Astrocyte (in vitro differentiated cells and primary cell): ENCODE measurements at places on chromosomes 4 and X.

- no peaks in the 10 kb centered on the region for H3K36me3 ChIP-seq
- H3K27me3 ChIP-seq = no peaks in the 10 kb centered on the region
- H3K27ac ChIP-seq = peak overlapping the region; percentile 16
- H3K4me1 ChIP-seq = peaks cover 14% of the 10 kb centered on the region
- H3K4me3 ChIP-seq = no peak overlapping the region
- DNase-seq = no peak
These were observed 17.7 kb upstream of the TMEM154 start for GRCh38 chr4:152697284-152698088.

DNA sequence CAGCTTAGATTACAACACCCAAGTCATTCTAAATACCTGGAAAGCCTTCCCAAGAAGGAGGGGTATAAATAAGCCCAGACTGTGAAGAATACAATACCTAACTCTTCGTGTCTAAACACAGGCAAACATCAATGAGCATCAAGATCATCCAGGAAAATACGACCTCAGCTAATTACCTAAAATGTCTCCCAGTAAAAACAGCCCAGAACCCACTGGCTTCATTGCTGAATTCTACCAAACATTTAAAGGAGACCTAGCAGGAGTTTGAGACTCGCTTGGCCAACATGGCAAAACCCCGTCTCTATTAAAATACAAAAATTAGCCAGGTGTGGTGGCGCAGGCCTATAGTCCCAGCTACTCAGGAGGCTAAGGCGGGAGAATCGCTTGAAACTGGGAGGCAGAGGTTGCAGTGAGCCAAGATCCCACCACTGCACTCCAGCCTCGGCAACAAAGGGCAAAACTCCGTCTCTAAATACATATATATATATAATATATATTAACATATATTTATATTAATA is 19.1 kb upstream of the HSFX4 start:
- H3K27me3 ChIP-seq = no peaks in the 10 kb centered on the region
- no peaks in the 10 kb centered on the region for H3K36me3 ChIP-seq
- H3K4me3 ChIP-seq = no peak overlapping the region
- no peaks in the 10 kb centered on the region for H3K4me1 ChIP-seq

- peaks cover 30% of the 10 kb centered on the region for H3K36me3 ChIP-seq
- DNase-seq = no peak
- H3K4me1 ChIP-seq = no peaks in the 10 kb centered on the region
- no peak overlapping the region for H3K27ac ChIP-seq
These were observed 4.5 kb downstream of the DDX3X start for GRCh38 chrX:41338436-41338835.

DNA sequence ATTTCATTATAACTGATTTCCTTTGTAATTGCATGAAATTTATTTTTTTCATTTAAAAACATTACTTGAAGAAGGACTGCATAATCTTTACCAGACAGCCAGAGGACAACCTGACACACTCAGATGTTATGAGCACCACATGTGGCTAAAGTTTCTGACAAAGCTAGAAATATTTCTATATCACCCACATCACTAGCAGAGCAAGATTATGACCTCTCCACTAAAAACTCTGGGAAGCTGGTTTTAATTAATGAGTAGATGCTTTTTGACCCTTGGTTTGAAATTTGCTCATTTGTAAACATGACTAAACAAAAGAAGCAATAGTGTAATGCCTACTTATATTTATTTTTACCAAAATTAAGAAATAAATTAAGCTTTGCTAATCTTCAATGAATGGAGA is 661.5 kb upstream of the EPHA5 start:
- peak; percentile 47 for DNase-seq
- H3K27me3 ChIP-seq = no peaks in the 10 kb centered on the region
- H3K4me3 ChIP-seq = no peak overlapping the region
- H3K36me3 ChIP-seq = no peaks in the 10 kb centered on the region
- no peak overlapping the region for H3K27ac ChIP-seq

- no peak overlapping the region for H3K27ac ChIP-seq
- no peak for DNase-seq
- peaks cover 14% of the 10 kb centered on the region for H3K4me1 ChIP-seq
- no peak overlapping the region for H3K4me3 ChIP-seq
These were observed 109.7 kb downstream of the RTL5 start for GRCh38 chrX:72021975-72022374.

DNA sequence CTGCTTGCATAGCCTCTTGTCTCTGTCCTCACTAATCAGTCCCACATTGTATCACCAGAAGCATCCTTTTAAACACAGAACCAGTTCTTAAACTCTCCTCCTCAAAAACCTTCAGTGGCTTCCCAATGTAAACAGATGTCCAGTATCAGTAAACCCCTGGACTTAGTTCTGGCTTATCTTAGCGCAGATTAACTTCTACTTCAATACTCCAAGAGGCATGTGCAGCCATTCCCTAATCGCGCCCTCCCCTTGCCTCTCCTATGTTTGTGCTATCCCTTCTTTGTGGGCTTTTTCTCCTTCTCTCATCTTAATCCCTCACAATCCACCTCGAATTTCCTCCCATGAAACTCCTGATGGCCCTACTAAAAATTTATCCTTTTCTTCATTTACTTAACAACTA is 193.8 kb downstream of the FBXO8 start:
- H3K4me1 ChIP-seq = no peaks in the 10 kb centered on the region
- no peaks in the 10 kb centered on the region for H3K36me3 ChIP-seq
- H3K27ac ChIP-seq = no peak overlapping the region

- no peak overlapping the region for H3K27ac ChIP-seq
- H3K27me3 ChIP-seq = no peaks in the 10 kb centered on the region
- peaks cover 12% of the 10 kb centered on the region for H3K4me1 ChIP-seq
- H3K4me3 ChIP-seq = no peak overlapping the region
- H3K36me3 ChIP-seq = no peaks in the 10 kb centered on the region
These were observed 58.3 kb upstream of the NOCT start for GRCh38 chr4:138957302-138957701.

DNA sequence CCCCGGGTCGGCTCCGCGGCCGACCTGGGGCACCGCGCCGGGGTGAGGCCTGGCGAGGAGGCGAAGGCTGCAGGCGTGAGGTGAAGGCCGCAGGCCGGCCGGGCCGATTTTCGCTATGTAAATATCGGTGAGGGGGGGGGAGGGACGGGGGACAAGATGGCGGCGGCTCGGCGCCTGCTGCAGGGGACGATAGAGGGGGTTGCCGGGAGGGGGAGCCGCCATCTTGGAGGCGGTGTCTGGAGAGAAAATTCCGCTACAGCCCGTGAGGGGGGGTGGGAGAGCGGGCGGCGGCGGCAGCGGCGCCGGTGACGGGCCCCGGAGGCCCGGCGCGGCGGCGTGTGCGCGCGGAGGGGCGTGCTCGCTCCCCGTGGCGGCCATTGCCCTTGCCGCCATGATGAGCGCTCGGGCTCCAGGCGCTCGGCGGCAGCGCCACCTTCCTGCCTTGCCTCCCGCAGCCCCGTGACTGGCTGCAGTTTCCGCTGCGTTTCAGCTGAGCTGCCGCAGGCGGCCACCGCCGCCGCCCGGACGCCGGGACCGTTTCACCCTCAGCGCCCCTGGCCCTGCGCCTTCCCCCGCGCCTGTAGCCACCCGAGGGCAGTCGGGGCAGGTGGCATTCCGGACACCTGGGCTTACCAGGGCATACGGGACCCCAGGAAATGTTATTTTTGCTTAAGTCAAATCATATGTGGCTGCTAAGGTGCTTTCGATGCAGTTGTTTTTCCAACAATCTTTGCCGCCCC is 692 bp downstream of the ZFX start:
- H3K27me3 ChIP-seq = no peaks in the 10 kb centered on the region
- peaks cover 5% of the 10 kb centered on the region for H3K36me3 ChIP-seq
- H3K4me3 ChIP-seq = peak overlapping the region; percentile 82
- H3K4me1 ChIP-seq = peaks cover 32% of the 10 kb centered on the region
- peak; percentile 83 for DNase-seq

DNA sequence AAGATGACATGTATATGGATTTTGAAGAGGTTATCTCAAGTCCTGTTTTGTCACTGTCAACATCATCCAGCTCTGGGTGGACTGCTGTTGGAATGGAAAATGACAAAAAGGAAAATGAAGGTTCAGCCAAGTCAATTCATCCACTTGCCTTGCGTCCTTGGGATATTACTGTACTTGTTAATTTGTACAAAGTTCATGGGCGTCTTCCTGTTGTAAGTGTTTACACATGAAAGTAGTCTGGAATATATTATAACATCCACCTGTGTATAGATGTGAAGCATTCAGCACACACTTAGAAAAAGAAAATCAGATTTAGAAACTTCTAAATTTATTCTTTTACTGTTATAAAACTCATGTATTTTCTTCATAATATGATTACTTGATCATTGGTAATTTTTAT is 67.2 kb downstream of the BLTP1 start:
- no peak for DNase-seq
- no peaks in the 10 kb centered on the region for H3K4me1 ChIP-seq
- peaks cover 10% of the 10 kb centered on the region for H3K36me3 ChIP-seq
- no peak overlapping the region for H3K27ac ChIP-seq
- H3K4me3 ChIP-seq = no peak overlapping the region
- H3K27me3 ChIP-seq = no peaks in the 10 kb centered on the region
